ENCODE measurements at places on chromosomes 5 and 9.

DNA sequence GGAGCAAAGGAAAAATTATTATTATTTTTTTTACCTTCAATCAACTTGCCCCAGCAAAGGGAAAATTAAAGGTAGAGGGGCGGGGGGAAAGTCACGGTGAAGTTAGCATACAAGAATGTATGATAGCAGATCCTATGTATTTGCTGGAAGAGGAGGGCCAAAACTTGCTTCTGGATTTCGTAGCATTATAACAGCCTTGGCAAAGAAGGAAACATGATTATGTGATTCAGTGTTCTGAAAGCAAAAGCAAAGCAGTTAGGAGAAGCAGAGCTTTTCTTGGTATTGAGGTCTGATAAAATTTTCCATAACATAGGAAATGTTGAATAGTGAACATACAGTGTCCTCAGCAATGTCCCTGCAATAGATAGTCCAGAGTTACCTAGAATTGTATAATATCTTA lies 32.4 kb downstream of the MAST4 start:
- DNase-seq, result no peak

DNA sequence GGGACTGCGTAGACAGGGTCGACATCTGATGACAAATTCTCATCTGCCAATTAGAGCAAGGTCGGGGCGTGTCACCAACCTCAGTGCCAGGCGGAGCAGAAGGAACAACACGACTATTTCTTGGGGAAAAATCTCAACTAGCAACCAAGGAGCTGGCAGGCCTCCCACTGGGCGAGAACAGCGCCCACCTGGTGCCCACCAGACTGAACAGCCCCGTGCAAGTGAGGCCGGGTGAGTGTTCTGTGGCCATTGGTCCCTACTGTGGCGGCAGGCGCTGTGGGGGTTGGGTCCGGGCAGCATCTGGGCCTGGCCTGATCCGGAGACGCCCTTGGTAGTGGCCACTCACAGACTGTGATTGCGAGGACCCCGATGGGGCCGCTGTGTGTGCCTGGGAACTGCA lies 11.5 kb downstream of the NOTCH1 start:
- DNase-seq, result no peak

DNA sequence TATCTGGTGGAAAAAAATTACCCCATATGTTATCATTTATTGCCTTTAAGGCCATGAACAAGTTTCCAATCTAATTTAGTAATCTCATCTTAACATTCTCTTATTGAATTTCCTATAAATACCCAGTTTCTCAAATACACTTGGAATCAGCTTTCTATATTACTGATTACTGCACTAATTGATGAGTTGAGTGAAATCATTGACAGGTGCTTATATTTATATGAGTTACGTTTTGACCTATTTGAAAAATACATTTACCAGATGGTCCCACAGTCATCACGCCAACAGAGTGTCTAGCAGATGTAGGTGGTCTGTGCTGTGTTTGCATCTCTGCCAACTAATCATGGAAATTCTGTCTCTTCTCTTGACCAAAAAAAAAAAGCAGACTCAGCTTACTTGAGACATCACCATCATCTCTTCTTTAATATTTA lies 307.3 kb upstream of the NREP start:
- DNase-seq, result no peak

DNA sequence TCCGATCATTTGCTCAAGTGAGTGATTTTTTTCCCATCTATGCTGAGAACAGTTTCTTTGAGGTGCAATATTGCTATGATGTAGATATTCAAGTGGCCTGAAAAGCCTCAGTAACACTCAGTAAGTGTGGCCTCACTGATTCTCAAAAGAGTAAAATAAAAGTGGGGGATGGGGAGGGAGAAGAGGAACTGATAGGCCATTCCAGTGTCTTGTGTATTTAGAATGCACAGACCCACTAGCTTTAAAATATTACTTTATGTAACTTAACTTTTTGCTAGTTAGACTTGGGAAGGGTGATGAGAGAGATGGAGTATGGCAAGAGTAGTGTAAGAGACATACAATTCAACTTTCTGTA lies 79.5 kb upstream of the ZNF608 start:
- no peak for DNase-seq

- DNase-seq, result no peak
These were observed 1217.3 kb downstream of the PTPRD start for GRCh38 chr9:9395539-9395938.

DNA sequence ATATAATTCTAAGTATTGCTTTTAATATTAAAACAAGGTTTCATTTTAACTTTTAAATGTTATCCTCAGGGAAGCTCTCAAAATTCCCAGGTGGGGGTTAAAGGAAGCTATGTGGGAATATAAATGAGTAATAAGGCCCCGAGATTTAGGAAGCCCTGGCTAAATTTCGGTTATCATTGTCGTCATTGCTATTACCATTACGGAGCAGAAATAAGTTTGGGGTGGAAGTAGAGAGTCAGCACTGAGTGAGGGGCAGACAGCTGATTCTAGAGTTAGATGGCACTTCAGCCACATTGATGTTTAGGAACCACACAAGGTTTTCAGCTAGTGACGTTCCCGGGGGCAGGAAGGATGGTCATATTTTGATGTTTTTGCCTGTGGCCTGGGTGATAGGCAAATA lies 74.9 kb downstream of the NREP start:
- no peak for DNase-seq

- no peak for DNase-seq
These were observed at the start of gene CATSPER3 for GRCh38 chr5:134967607-134968006. Gene CATSPER3 (plus strand): TSS chr5:134967907. CDS start chr5:134967992, 85 bp downstream.

DNA sequence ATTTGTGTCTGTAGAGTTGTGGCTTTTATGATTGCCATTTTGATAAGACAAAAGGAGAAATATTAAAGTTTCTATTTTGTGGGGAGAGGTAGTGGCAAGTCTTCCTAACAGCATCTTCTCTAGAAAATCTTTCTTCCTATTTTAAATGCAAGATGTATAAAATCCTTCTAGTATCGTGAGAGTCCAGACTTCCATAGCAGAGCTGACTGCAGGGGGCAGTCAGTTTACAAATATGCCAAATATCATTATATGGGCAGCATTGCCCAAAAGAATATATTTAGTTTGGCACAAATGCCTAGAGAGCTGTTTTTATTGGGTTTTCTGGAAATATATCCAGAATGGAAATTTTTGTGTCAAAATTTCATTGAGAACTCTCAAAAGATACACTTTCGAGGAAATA lies 82.1 kb upstream of the ALDH1A1 start:
- DNase-seq, result no peak

DNA sequence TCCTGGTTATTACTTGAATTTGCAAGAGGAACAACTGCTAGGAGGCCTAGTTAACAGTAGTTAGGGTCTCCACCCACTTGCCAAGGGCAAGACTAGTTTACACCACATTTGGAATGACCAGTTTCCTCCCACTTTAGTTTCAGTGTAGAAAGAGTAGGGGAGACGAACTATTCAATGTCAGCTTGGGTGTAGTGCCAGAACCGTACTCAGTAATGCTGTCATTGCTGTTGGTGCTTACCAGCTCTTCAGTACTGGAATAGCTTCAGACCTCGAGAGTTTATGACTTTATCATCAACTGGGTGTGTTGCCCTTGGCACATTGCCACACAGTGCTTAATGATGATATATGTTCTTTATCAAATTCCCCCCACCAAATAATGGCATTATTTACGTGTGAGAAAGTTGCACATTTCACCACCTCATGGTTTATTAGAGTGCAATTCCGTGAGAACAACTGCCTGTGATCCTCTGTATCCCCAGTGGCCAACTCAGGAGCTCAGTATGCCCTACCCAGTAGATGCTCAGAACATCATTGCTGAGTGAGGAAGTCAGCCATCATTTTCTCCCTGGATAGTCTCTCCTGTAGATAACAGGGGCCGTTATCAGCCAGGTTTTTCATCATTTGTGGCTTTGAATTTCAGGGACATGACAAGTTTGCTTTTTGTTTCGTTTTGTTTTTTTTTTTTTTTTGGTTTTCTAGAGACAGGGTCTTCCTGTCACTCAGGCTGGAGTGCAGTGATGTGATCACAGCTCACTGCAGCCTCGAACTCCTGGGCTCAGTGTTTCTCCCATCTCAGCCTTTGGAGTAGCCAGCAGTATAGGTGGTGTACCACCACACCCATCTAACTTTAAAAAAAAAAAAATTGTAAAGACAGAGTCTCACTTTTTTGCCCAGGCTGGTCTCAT lies 67.3 kb downstream of the DOCK8 start:
- no peak for DNase-seq

DNA sequence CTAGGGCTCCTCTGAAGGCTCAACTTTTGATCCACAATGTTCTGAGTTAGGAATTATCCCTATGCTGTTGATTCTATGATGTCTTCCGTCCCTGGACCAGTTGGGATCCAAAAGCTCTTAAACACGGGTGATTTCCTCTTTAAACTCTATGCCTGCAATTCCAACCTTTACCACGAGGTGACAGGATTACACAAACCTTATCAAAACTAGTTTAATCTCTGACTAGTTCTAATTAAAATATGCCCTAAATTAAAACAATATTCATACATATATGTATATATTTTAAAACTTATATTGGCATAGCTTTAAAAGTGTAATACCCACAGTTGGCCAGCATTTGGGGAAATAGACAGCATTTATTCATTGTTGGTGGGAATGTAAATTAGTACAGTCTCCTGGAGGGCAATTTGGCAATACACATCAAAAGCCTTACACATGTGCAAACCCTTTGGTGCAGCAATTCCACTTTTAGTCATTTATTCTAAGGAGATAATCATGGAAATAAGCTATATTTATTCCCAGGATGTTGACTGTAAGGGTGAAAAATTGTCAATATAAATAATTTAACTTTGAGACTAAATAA lies 51.6 kb upstream of the PHYKPL start:
- no peak for DNase-seq

- DNase-seq, result no peak
These were observed 18.5 kb downstream of the COL15A1 start for GRCh38 chr9:98962181-98962560.

DNA sequence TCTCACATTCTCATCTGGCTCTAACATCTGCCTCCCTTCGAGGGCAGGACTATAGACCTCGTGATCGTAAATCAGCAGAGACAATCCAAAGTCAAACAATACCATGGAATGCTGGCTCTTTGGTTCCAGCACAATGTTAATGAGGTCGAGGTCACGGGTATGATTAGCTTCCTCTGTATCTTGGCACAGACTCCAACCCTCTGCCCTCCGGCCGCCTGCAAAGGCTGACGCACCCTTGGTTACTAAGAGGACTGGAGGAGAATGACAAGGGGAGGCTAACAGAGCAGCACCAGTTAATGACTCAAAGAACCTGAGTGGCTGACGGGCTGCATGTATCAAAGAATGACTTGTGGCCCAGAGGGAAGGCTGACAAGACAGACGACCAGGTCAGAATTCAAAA lies 10.1 kb downstream of the LHFPL2 start:
- DNase-seq, result peak; percentile 99

GRCh38 chr9:68488126-68488525 lies 52.6 kb downstream of the TMEM252 start:
- no peak for DNase-seq

DNA sequence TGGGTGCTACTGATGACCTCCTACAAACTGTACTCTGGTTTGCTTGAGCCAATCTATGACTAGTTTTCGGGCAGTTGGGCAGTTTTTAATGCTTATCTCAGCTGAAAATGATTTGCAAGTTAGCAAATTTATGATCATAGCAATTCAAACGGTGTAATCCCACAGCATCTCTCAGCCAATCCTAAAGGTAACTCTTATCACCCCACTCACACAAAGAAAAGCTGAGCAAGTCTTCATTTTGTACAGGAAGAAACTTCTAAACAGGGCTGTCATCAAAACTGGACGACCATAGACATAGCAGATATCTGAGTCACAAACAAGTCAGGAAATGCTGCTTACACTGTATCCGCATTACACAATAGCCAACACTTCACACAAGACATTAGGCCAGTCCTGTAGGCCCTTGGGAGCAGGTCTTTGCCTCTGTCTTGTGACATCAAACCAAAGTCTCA lies 2.6 kb upstream of the ENC1 start:
- DNase-seq, result peak; percentile 80

DNA sequence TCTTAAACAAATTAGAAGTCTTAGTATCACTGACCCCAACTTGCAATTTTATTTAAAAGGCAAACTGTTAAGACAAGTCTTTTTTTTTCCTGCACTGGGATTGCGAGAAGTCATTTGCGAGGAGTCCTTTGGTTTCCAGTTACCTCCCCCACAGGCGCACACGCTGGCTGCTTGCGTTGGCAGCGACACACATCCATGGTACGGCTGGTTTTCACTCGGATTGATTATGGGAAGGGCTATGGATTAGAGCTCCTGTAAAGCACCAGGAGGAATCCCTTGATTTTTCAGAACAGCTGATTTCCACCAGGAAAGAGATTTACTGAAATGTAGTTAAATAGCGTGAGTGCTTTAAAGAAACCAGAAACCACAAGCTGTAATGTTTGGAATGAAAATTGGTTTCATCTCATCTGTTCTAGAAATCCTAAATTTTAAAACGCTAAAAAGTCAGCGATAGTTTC lies 737 bp downstream of the SLC1A3 start:
- DNase-seq, result peak; percentile 59

DNA sequence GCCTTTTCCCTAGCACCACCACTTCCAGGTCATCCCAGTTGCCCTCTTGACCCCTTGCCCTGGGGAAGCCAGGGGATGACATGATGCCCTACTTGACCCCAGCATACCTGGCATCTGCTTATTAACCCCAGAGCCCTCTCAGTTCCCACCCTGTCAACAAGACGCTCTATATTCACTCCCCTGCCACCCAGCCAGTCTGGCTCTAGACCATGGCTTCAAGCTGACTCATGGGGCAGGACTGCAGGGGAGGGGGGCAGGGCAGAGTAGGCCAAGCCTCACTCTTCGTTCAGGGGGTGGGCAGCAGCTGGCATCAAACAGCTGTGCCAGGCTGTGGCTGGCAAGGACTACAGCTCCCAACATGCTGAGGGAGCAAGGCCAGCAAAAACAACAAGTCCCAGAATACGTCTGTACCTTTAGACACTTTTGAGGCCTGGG lies 5.3 kb downstream of the ATOSB start:
- DNase-seq, result peak; percentile 75

- no peak for DNase-seq
These were observed 720.6 kb downstream of the PTPRD start for GRCh38 chr9:9892217-9892616.

DNA sequence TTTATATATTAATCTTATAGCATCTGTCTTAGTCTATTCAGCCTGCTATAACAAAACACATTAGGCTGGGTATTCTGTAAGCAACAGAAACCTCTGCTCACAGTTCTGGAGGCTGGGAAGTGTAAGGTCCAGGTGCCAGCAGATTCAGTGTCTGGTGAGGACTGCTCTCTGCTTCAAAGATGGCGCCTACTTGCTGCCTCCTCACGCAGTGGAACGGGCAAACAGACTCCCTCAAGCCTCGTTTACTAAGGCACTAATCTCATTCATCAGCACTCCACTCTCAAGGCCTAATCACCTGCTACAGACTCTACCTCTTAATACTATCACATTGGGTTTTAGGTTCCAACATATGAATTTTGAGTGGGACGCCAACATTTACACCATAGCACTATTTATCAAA lies 5.2 kb upstream of the TBC1D2 start:
- no peak for DNase-seq

GRCh38 chr5:118700510-118700909 lies 287.8 kb downstream of the DTWD2 start:
- no peak for DNase-seq

- peak; percentile 53 for DNase-seq
These were observed 177.5 kb downstream of the SYK start for GRCh38 chr9:90979138-90979551.

- no peak for DNase-seq
These were observed 62.1 kb downstream of the CEMIP2 start for GRCh38 chr9:71706176-71706575.

- DNase-seq, result no peak
These were observed 302.6 kb downstream of the OSTF1 start for GRCh38 chr9:75390951-75391350.

Measured in RWPE1 (cell line).